ENCODE measurements at places on chromosomes 3 and 15. TPM values are rescaled to one million over a fixed set of nuclear protein-coding genes. Genes with fewer than 3 reads are reported as not detected.

DNA sequence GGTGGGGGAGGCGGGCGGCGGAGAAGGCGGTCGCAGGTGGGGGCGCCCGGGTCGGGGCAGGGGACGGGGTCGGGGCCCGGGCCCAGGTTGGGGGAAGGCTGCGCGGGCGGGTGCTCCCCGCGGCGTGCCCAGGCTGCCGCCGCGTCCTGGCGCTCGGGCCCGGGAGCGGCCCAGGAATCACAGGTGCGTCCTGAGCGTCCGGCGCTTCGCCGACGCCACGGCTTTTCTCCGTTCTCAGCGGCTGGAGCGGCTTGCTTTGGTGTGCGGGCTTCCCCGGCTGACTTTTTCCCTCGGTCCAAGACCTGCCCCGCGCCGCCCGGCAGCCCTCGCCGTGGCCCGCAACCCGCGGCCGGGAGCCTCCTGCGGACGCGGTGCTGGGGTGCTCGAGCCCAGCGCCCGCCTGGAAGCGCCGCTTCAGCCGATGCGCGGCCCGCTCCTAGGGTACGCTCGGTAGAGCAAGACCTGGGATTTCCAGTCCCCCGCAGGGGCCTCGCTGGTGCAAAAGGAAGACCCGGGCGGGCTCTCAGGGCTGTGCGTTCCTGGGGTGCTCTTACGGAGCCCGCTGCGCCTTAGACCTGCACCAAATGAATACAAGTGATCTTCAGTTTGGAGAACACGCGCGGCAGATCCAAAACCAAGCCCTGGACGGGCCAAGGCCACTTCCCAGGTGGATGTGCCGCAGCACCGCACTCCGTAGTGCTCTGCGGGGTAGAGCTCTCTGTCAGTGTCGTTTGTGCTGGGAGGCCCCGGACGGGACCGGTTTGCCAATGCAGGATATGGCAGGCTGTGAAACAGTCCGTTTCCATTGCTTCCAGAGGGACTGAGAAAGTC, 639 bp downstream of the NIPA1 start:
- no peak for DNase-seq

GRCh38 chr15:57919754-57920153, 145.8 kb downstream of the ALDH1A2 start:
- no peak for DNase-seq

DNA sequence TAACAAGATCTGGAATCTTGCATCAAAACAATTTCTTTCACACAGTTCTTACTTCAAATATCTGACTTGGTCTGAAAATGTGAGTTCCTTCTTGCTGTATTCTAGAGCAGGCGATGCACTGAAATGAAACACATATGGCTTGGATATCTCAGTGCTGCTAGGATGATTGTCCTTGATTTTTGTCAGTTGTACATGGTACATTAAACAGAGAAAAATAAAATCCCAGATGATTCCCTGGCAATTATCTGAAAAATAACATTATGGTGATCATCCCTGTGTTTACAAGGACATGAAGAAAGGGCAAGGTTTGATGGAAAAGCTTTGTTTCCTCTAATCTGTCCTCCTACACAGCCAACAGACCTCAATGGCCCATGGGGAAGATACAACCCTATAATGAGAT, 10.6 kb downstream of the LMCD1 start:
- no peak for DNase-seq

- DNase-seq = no peak
These were observed 227.5 kb downstream of the NEK10 start for GRCh38 chr3:27141668-27142067.

GRCh38 chr3:17752876-17753631, 10.6 kb upstream of the TBC1D5 start:
- DNase-seq = no peak

GRCh38 chr15:65918357-65918920, 49.1 kb downstream of the RAB11A start:
- no peak for DNase-seq

- peak; percentile 33 for DNase-seq
These were observed 3.2 kb downstream of the KCTD6 start for GRCh38 chr3:58495101-58495500.

DNA sequence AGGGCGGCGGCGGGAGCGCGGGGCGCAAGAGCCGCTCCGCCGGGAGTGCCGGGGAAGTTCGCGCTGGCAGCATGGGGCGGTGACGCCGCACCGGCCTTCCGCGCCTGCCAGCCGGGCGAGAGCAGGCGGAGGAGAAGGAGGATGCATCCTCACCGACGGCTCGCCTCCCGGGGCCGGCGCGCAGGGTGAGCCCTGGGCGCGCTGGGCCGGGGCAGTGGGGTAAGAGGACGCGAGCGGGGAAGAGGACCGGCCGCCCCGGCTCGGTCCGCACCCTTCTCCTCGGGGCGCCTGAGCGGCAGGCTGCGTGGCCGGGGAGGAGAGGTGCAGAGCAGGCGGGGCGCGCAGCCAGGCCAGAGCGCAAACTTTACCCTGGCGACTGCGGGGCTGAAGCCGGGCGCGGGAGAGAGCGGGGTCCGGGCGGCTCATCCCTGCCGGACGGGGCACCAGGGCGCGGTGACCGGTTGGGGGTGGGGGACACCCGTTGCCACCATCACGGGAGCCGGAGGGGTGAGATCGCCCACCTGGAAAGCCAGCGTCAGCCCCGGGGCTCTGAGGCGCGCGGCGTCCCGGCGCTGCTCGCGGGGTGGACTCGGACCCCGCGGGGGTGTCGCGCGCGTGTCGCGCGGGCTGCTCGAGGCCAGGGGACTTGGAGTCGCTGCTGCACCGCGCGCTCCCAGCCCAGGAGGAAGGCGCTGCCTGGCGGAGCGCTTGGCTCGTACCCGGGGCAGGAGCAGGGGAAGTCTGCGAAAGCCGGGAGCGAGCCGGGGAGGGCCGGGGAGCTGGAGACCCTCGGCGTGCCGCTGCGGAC, 542 bp downstream of the GABRA5 start:
- no peak for DNase-seq

- peak; percentile 20 for DNase-seq
These were observed 79.0 kb upstream of the DCLK3 start for GRCh38 chr3:36843065-36844051.

The ACOX2 gene
- total RNA-seq = 10.0 TPM

The CLDN1 gene
- total RNA-seq = 0.68 TPM

The HDC gene
- not detected for total RNA-seq

The CYP8B1 gene
- total RNA-seq = not detected

The CHRNA5 gene
- 1.4 TPM for total RNA-seq
